ENCODE measurements at places on chromosomes 7 and 10. TPM values are rescaled to one million over a fixed set of nuclear protein-coding genes. Genes with fewer than 3 reads are reported as not detected.

DNA sequence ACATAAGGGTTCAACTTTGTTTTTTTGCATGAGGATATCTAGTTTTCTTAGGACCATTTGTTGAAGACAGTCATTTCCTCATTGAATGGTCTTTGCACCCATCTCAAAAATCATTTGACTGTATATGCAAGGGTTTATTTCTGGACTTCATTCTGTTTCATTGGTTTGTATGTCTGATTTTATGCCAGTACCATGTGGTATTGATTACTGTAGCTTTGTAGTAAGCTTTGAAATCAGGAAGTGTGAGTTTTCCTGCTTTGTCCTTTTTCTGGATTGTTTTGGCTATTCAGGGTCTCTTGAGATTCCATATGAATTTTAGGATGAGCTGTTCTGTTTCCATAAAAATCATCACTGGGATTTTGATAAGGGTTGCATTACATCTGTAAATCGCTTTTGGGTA lies 63.9 kb downstream of the SND1 start:
- DNase-seq: no peak

DNA sequence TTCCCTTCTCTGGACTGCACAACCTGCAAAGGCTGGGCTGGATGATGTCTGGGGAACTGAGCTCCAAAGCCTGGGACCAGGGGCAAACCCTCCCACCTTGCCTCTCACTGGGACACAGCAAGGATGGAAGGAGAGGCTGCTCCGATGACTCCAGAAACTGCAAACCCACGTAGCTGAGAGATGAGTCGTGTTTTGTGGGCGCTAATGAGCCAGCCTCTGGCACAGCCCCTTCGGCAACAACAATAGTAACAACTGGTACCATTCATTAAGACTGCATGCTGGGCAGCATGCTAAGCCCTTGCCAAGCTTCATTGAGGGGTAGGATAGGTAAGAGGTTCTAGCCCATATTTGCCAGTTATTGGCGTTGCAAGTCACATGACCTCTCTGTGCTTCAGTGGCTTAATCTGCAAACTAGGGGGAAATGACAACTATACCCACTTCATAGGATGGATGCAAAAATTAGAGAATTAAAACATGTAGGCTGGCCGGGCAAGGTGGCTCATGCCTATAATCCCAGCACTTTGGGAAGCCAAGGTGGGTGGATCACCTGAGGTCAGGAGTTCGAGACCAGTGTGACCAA lies 145.9 kb downstream of the SH3PXD2A start:
- DNase-seq: no peak

DNA sequence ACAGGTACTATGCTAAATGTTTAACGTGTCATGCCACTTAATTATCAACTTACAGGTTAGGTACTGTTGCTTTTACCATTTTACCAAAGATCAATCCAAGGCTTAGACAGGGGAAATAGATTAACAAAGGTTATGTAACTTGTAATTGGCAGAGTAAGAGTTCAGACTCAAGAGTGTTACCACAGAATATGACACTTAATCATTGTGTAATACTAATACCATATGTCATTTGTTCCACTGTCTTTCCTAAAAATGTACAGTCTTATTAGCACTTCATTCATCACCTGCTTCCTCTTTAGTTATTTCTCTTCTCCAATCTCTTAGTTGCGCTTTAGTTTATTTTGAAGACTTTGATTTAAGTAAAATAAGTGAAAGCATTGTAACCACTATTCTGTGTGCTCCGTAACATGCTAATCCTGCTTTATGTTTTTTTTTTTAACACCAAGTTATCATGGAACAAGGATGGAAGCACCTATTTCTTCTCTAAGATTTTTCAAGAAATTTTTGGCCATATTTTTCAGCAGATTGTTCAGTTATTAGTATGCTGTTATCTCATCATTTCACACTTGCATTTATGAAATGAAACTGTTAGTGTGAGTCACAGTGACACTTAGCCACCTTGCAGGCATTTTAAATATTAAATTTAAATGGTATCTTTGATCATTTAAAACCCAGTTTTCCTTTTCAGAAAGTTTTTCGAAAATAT lies 197.3 kb downstream of the PHF14 start:
- no peak for DNase-seq

GRCh38 chr7:70942791-70943190 lies 189.2 kb upstream of the GALNT17 start:
- DNase-seq: no peak

DNA sequence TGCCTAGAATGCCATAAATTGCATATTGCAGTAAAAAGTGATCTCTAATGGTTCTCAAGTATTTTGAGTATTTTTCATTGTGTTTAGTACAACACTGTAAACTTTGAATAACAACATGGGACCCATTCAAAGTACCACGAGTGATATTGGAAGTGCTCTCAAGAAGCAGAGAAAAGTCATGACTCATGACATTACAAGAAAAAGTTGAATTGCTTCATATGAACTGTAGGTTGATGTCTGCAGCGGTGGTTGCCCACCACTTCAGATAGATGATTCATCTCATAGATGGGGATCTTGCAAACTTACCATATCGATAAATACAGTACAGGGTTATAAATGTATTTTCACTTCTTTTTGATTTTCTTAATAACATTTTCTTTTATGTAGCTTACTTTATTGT lies 33.9 kb downstream of the ENTPD1 start:
- no peak for DNase-seq

GRCh38 chr10:127458829-127459228 lies 90.3 kb upstream of the NPS start:
- DNase-seq: no peak

- DNase-seq: no peak
Observed at GRCh38 chr7:22697876-22698606, 29.0 kb upstream of the IL6 start.

GRCh38 chr10:100158044-100158805 lies 27.6 kb downstream of the ERLIN1 start:
- no peak for DNase-seq

- DNase-seq: no peak
Observed at GRCh38 chr10:45471531-45472310, 97.7 kb downstream of the ALOX5 start.

DNA sequence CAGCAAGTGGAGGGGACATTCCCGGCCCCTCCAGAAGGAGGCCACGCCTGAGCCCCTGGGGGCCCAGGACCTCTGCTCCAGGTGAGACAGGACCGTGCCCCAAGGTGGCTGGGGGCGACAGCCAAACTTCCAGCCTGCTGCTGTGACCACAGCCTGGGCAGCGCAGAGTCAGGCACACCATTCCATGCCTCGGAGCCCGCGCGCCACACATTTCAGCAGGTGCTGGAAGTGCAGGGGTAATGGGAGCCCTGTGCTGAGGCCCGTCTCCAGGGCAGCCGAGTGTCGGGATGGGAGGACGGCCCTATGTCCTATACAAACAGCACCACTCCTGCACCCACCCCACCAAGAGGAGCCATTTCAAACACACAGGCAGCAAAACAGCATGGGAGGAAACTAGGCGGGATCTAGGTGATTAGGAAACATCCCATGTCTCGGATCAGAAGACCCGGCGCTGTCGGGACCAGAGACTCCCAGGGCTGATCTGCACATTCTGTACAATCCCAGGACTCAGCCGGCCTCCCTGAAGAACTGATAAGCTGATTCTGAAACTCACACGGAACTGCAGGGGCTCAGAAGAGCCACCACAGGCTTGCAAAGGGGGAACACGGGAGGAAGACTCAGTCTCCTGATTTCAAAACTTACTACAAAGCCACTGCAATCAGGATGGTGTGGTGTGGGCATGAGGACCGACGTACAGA lies 272.3 kb downstream of the ELFN1 start:
- no peak for DNase-seq

GRCh38 chr10:132480356-132480755 lies 57.2 kb upstream of the INPP5A start:
- no peak for DNase-seq

- DNase-seq: no peak
Observed at GRCh38 chr7:156101355-156101754, 289.1 kb upstream of the SHH start.

DNA sequence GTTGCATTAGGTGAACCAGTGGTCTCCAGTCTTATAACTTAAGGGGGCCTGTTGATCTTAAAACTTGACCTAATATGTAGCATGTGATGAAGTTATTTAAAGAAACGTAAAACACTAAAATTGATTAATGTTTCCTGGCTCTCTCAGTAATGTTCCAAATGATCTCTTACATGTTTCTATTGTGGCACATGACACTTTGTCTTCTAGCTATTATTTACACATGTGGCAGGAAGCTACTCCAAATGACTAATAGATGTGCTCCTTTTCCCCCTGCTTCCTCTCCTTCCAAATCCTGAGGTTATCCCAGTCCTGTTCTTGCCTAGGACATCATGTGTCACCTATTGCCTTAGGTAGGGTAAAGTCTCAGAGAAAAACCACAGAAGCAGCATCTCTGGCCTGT lies 89.4 kb downstream of the FAS start:
- no peak for DNase-seq

DNA sequence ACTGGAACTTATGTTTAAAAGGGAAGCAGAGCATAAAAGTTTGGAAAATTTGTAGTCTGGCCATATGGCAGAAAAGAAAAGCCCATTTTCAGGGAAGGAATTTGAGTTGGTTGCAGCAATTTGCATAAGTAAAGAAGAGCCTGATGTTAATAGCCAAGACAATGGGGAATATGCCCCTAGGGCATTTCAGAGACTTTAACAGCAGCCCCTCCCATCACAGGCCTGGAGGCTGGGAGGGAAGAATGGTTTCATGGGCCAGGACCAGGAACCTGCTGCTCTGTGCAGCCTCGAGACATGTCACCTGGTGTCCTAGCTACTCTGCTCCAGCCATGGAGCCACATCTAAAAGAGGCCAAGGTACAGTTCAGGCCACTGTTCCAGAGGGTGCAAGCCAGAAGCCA lies 35.3 kb downstream of the HTR7 start:
- no peak for DNase-seq

DNA sequence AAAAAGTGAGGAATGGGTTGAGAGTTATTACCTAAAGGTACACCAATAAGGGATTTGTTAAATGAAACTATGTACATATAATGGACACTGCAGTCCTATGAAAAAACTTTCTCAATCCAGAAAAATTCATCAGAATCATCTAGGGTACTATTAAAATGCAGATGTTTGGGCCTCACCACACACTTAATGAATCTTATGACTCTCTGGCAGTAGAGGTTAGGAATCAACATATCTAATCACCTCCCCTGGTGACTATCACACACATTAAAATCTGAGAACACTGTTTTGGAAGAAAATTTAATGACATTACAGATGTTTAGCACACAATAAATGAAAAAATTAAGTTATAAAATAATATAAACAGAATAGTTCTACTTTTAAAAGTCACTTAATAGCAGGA lies 32.1 kb downstream of the BAZ1B start:
- no peak for DNase-seq

- DNase-seq: no peak
Observed at GRCh38 chr7:100219271-100219737, 445 bp upstream of the PVRIG start.

DNA sequence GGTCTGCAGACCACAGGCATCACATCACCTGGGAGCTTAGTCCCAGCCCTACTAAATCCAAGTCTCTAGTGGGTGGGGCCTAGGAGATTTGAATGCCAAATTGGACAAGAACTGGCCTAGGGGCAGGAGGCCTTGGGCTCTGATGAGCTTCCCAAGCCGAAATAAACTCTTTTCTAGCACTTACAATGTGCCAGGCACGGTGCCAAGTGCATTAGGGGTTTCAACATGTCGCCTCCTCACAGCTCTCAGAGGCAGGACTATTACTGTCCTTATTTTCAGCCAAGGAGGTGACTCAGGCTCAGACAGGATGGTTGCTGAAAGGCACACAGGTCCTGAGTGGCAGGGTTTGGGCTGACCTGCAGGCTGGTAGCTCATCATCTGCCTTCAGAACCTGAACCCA lies 9.2 kb upstream of the CPA1 start:
- no peak for DNase-seq

CARD11 gene
- 4.8 TPM for polyA plus RNA-seq

PPP1R17 gene
- not detected for polyA plus RNA-seq

SLC26A3 gene
- polyA plus RNA-seq: 176 TPM

TES gene
- 66.4 TPM for polyA plus RNA-seq

HMX2 gene
- 1.1 TPM for polyA plus RNA-seq

TMEM273 gene
- polyA plus RNA-seq: 5.5 TPM

CPA1 gene
- 2.1 TPM for polyA plus RNA-seq

All from large intestine (tissue), 12 donors.